A549 treated with GW870086 at 1 μM for 4 hours (cell line): ENCODE measurements at places on chromosomes 7 and 10. TPM values are rescaled to one million over a fixed set of nuclear protein-coding genes. Genes with fewer than 3 reads are reported as not detected.

CCDC146 gene
- 0.48 to 0.80 TPM (median 0.64 TPM) in 5 replicates for total RNA-seq

GRID2IP gene
- 0.03 TPM in 1 of 5 replicates, not detected in the others for total RNA-seq

CNNM1 gene
- total RNA-seq: 24.0 to 32.5 TPM (median 30.1 TPM) in 5 replicates

CCL24 gene
- total RNA-seq: not detected in 5 replicates

MRM2 gene
- total RNA-seq: 48.1 to 57.2 TPM (median 51.9 TPM) in 5 replicates

CADPS2 gene
- 0.07 to 0.09 TPM (median 0.09 TPM) in 4 of 5 replicates, not detected in the other for total RNA-seq

KIF11 gene
- 26.8 to 40.1 TPM (median 35.1 TPM) in 5 replicates for total RNA-seq

NPFFR1 gene
- total RNA-seq: 0.05 TPM in 1 of 5 replicates, not detected in the others

PON1 gene
- 0.64 to 1.1 TPM (median 0.80 TPM) in 5 replicates for total RNA-seq

HOXA1 gene
- total RNA-seq: 2.2 to 3.9 TPM (median 3.3 TPM) in 5 replicates

MTERF1 gene
- total RNA-seq: 10.5 to 13.9 TPM (median 12.6 TPM) in 5 replicates

RPA3 gene
- total RNA-seq: 93.6 to 104 TPM (median 102 TPM) in 5 replicates

EBLN1 gene
- 0.16 TPM in 1 of 5 replicates, not detected in the others for total RNA-seq

GRM8 gene
- not detected in 5 replicates for total RNA-seq

HABP2 gene
- total RNA-seq: 0.07 to 0.17 TPM (median 0.14 TPM) in 5 replicates

PHKG1 gene
- 0.35 to 1.9 TPM (median 0.48 TPM) in 5 replicates for total RNA-seq

SPDYE5 gene
- not detected in 5 replicates for total RNA-seq

RAPGEF5 gene
- total RNA-seq: 0.09 to 0.23 TPM (median 0.10 TPM) in 5 replicates

UCMA gene
- not detected in 5 replicates for total RNA-seq

LAMB1 gene
- total RNA-seq: 97.9 to 132 TPM (median 108 TPM) in 5 replicates

ASB4 gene
- 0.14 to 0.37 TPM (median 0.22 TPM) in 5 replicates for total RNA-seq

FAM221A gene
- total RNA-seq: 0.28 to 0.53 TPM (median 0.39 TPM) in 4 of 5 replicates, not detected in the other

MYO3A gene
- total RNA-seq: not detected in 5 replicates

ACBD7 gene
- total RNA-seq: 0.85 to 1.3 TPM (median 1.1 TPM) in 5 replicates

ALOX5 gene
- 0.17 to 0.56 TPM (median 0.31 TPM) in 5 replicates for total RNA-seq

CELF2 gene
- total RNA-seq: 0.02 to 0.16 TPM (median 0.06 TPM) in 4 of 5 replicates, not detected in the other

BCL7B gene
- 60.4 to 75.8 TPM (median 68.4 TPM) in 5 replicates for total RNA-seq

EN2 gene
- 0.41 to 0.99 TPM (median 0.94 TPM) in 5 replicates for total RNA-seq

CAMK1D gene
- total RNA-seq: 6.1 to 7.9 TPM (median 6.9 TPM) in 5 replicates

TBL2 gene
- 49.3 to 57.0 TPM (median 50.3 TPM) in 5 replicates for total RNA-seq

ACTL6B gene
- not detected in 5 replicates for total RNA-seq

MSS51 gene
- 0.23 to 0.44 TPM (median 0.39 TPM) in 5 replicates for total RNA-seq

FFAR4 gene
- 0.11 to 0.30 TPM (median 0.16 TPM) in 5 replicates for total RNA-seq

ICA1 gene
- 0.74 to 1.4 TPM (median 1.1 TPM) in 5 replicates for total RNA-seq

IQCE gene
- 10.5 to 13.7 TPM (median 11.7 TPM) in 5 replicates for total RNA-seq

CRCP gene
- 23.1 to 31.9 TPM (median 26.8 TPM) in 5 replicates for total RNA-seq

DUSP5 gene
- total RNA-seq: 111 to 161 TPM (median 136 TPM) in 5 replicates

FAM24B gene
- total RNA-seq: 12.0 to 14.8 TPM (median 13.8 TPM) in 5 replicates

DLD gene
- 79.0 to 107 TPM (median 95.5 TPM) in 5 replicates for total RNA-seq

EIF4EBP2 gene
- total RNA-seq: 11.7 to 15.2 TPM (median 14.3 TPM) in 5 replicates

VTI1A gene
- total RNA-seq: 10.5 to 15.2 TPM (median 13.4 TPM) in 5 replicates

STK32C gene
- 35.9 to 48.8 TPM (median 46.9 TPM) in 5 replicates for total RNA-seq
